ENCODE measurements at places on chromosomes 7 and 10. TPM values are rescaled to one million over a fixed set of nuclear protein-coding genes. Genes with fewer than 3 reads are reported as not detected.

Gene H2BK1
- total RNA-seq = not detected

Gene CUBN
- total RNA-seq = 3.0 TPM

GRCh38 chr10:42781893-42782445 lies 626 bp upstream of the BMS1 start:
- H3K4me1 ChIP-seq = peaks cover 16% of the 10 kb centered on the region
- H3K4me3 ChIP-seq = peak overlapping the region; percentile 87
- no peak for DNase-seq
- peaks cover 7% of the 10 kb centered on the region for H3K36me3 ChIP-seq

DNA sequence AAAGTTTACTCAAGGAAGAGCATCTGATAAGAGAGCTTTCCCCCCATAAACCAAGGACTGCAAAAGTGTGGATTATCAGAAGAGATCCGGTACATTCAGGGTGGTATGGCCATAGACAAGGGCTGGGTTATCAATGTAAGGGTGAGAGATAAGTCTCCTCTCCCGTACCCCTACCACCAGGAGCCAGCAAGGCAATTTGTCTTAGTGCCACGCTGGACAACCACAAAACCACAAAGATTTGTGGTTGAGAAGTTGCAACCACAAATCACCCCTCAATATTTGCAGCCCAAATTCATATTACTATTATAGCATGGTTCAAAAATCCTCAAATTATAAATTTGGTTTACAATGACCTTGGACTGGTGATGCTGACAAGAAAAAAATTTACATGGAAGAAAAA lies 2.3 kb upstream of the ZSCAN25 start:
- H3K27ac ChIP-seq = no peak overlapping the region
- peaks cover 12% of the 10 kb centered on the region for H3K4me1 ChIP-seq
- DNase-seq = no peak

Gene FOXK1
- total RNA-seq = 33.5 TPM

- no peaks in the 10 kb centered on the region for H3K36me3 ChIP-seq
- no peak overlapping the region for H3K4me3 ChIP-seq
- H3K4me1 ChIP-seq = no peaks in the 10 kb centered on the region
- no peak for DNase-seq
Measured at GRCh38 chr10:101595591-101596433, 7.7 kb downstream of the DPCD start.

DNA sequence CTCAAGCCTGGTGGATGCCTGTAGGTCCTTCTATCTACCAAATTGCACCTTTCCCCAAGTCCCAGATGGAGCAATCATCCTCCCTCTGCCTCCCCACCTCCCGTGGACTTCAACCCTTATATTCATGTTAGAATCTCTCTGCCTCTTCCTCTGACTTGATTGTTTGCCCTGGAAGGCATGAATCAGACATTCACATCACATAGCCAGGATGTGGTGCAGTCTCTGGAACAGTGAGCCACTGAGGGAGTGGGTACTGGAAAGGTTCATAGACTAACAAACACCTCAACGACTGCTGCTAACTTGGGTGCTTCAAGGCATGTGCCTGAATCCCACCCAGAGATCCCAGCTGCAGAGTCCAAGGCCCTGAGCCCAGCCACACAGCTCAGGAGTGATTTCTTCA lies 494.0 kb downstream of the TNS3 start:
- no peaks in the 10 kb centered on the region for H3K27me3 ChIP-seq
- H3K36me3 ChIP-seq = no peaks in the 10 kb centered on the region
- no peak for DNase-seq
- H3K4me3 ChIP-seq = no peak overlapping the region

DNA sequence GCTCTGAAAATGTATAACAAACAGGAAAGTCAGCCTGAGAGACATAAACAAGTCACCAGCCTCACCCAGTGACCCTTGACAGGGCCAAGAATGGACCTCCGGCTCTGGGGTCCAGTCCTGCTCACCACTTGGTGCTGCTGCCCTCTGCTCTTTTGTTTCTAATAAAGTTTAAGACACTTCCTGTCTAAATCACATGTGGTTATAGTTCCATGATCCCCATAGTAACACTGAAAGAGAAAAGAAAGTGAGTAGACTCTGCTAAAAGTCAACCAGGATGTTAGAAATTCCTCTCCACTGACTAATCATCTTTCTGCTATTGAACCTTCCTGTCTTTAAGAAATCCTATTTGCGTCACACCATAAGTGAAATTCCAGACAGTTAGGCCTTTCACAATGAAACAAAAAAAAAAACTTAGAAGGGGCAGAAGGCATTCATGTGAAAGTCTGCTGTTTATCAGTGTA lies 179.2 kb upstream of the BET1 start:
- H3K4me3 ChIP-seq = no peak overlapping the region
- no peak for DNase-seq
- H3K27me3 ChIP-seq = no peaks in the 10 kb centered on the region
- H3K27ac ChIP-seq = peak overlapping the region; percentile 64

Gene CRHR2
- not detected for total RNA-seq

- H3K27ac ChIP-seq = no peak overlapping the region
- no peaks in the 10 kb centered on the region for H3K36me3 ChIP-seq
- DNase-seq = no peak
- no peaks in the 10 kb centered on the region for H3K4me1 ChIP-seq
- H3K4me3 ChIP-seq = no peak overlapping the region
- H3K27me3 ChIP-seq = no peaks in the 10 kb centered on the region
Measured at GRCh38 chr10:90319188-90319914, 538.5 kb downstream of the HTR7 start.

Gene CH25H
- 12.0 TPM for total RNA-seq

DNA sequence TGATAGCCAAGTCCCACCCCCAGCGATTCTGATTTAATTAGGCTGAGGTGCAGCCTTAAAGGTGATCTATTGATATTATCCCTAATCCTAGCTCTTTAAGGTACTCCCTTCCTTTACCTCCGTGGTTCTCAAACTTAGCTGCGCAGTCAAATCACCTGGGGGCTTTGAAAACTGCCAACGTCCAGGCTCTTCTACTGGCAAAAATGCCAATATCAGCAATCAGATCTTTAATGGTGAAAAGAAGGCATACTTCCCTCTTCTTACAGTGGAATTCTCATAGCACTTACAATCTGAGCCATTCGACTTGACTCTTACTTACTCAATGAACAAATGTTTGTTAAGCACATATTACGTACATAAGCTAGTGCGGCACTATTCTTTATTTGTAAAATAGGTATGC lies 704 bp upstream of the SLC35B4 start:
- no peaks in the 10 kb centered on the region for H3K27me3 ChIP-seq
- H3K4me1 ChIP-seq = no peaks in the 10 kb centered on the region
- H3K4me3 ChIP-seq = peak overlapping the region; percentile 90
- H3K36me3 ChIP-seq = no peaks in the 10 kb centered on the region
- H3K27ac ChIP-seq = peak overlapping the region; percentile 35

Gene SPACDR
- total RNA-seq = 2.1 TPM

Gene OPALIN
- total RNA-seq = not detected

Gene DNAAF5
- total RNA-seq = 35.6 TPM

Measured in upper lobe of left lung (tissue), 6 donors.